ENCODE measurements at places on chromosomes 12 and 14.

GRCh38 chr12:89856431-89856830 lies 147.8 kb upstream of the ATP2B1 start:
- DNase-seq: peak; percentile 42

DNA sequence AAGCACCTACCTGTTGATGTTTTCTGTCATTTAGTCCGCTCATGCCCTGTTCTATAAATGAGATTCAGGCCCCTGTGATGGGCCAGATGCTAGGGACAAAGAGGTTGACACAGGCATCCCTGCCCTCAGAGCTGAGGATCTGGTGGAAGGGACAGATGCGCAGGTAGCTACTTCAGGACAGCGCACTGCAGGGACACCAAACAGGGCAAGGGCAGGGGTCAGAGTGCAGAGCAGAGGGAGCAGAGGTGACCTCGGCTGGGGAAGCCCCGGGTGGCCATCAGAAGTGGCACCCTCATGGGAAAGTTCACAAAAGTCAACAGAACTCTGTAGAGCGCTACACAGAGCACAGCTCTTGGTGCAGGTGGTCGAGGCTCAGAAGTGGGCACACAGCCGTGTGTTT lies 5.6 kb upstream of the PNMA1 start:
- DNase-seq: no peak

DNA sequence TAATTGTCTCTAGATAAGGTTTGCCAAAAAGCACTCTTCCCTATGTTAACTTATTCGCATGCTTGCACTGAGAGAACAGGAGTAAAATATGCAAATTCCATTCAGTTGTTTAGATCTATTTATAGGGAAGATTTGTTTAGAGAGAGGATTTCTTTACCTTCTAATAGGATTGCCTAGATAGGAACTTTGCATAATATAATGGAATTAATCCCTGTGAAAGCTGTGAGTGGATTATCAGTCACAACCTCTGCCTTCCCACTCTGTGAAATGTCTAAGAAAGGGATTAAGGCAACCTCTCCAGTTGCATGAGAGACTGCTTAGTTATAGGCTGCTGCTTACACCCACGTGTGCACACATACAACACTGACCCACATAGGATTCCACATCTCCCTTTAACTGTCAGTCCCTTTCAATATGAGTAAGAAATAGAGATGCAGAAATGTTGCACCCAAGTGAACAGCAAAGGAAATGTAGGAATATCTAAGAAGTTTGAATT lies 83.2 kb downstream of the ALG10B start:
- no peak for DNase-seq

GRCh38 chr14:75298187-75298965 lies 19.7 kb downstream of the FOS start:
- DNase-seq: no peak

DNA sequence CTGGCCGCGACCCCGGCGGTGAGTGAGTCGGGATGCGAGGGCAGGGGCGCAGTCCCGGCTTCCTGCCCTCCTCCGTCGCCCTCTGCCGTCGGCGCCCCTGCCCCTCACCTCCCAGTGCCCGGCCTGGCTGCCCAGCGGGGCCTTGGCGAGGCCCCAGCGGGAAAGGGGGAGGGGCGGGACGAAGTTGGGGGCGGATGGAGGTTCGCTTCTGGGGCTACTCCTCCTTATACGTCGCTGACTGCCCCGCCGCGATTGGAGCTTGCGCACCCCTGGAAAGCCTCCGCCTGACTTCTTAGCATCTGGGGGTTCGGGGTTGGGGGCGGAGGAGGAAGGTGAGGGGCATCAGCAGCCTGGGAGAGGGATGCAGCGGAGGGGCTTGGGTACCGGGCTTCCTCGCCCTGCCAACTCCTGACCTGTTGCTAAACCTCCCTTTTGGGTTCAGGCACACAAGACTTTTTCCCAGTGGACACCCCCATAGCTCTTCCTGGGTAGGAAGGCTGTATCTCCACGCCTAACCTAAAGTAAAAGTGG lies 406 bp downstream of the TMEM263 start:
- DNase-seq: peak; percentile 64

- DNase-seq: no peak
Measured at GRCh38 chr12:124633365-124634362, 66.3 kb upstream of the NCOR2 start.

DNA sequence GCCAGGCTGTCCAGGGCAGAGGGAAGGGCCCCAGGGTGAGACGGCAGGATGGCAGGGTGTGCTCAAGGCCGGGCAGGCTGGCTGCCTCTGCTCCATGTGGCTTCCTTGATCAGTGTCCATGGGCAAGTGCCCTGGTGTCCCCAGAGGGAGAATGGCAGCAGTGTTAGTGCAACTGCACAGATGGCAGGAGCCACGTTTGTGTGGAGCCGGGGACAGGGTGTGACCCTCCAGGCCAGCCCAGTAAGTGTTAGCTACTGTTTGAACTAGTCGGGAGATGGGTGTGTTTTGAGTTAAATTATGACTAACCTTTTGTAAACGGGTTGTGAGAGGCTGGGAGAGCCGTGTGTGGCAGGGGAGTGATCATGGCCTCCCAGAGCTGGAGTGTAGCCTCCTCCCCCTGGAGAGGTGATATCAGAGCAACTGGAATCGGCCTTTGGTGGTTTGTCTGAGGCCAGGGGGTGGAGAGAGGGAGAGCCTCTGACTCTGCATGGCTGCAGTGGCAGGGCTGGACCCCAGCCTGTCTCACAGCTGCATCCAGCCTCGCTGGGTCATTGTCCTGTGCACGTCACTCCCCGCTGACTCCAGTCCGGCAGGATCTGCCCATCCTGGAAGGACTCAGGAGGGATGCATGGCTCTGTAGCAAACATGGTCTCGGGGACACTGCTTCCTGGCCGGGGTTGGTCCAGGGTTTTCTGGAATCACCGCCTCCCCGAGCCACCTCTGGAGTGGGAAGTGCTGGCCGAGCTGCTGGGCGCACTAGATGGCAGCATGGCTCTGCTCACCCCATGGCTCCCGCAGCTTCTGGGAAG lies 27.8 kb downstream of the AACS start:
- no peak for DNase-seq

DNA sequence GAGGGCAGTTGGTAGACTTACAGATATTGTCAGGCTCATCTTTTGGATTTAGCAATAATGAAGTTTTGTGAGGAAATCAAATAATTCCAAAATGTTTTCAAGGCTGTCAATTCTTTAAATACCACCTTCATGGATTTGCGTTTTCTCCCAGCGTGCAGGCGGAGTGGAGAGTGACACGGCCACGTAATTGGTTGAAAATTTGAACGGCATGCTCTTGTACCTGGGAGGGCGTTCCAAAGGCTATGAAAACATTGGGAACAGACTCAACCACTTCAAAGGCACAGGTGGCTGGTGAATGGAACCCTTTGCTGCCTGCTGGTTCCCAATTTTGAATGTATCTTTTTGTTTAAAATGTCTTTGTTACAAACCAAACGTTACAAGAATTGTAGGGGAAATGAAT lies 12.4 kb downstream of the SMIM41 start:
- DNase-seq: no peak

DNA sequence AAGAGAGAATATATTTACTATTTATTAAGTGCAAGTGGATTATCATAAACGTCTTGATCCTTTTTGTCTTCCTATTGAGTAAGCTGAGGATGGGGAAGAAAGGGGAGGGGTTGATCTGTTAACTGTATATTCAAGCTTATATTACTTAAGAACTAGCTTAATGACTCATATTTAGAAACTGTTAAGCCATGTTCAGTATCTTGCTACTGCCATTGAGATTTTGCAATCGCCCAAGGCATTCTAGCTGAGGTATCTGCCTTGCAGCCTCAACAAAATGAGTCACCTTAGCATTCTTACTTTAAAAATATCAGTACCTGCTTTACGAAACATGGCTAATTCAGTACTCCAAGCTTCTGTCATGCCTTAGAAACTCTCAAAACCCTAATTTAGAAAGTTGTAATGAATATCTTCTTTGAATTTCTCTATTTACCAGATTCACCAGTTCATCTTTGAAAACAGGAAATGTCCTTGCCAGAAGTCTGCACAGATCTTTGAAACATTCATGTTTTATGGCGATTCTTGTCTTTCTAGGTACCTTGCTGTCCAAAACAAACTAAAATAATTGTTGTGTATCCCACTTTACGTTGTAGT lies 76.1 kb downstream of the ALG10B start:
- DNase-seq: no peak

DNA sequence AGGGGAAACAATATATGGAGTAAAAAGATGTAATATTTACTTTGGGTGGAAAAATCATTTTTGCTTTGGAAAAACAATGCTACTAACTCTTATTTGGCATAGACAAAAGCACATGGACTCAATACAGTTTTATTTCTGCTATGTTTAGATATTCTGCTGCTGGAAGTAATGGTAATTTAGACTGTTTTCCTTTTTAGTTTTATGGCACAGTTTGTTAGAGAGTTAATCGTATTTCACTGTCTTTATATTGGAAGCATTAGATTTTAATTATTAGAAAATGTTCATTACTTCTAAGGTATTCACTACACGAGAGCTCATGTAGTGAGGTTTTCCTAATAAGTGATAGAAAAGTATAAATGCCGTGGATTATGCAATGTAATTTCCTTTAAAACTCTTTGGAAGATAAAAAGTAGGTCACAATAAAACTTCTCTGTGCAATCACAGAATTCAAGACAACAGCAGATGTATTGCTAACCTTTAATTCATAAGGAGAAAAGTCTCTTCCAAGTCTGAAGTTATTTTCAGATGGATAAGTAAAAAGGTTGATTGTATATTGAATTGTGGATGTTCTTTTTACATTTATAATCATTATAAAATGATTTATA lies 851.8 kb downstream of the TMTC2 start:
- DNase-seq: no peak

GRCh38 chr12:107554941-107555340 lies 130.7 kb upstream of the PWP1 start:
- no peak for DNase-seq

- DNase-seq: no peak
Measured at GRCh38 chr12:59040043-59040442, 119.7 kb upstream of the LRIG3 start.

DNA sequence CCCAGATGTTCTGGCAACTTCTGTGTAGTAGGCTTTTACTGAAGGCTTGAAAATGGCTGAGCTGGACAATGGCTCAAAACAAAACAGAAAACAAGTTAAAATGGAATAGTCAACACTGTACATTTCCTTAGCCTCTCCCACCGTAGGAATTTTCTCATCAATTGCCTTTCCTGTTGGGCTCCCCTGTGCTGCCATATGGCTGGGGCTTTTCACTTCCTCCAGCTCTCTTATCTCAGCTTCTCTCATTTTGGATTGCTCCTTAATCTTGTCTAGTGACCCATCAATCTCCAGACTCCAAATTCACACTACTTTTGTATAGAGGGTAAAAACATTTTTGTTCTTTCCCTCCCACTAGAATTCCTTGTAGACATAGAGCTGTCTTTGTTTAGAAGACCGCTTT lies 50.4 kb upstream of the RPH3A start:
- DNase-seq: no peak

DNA sequence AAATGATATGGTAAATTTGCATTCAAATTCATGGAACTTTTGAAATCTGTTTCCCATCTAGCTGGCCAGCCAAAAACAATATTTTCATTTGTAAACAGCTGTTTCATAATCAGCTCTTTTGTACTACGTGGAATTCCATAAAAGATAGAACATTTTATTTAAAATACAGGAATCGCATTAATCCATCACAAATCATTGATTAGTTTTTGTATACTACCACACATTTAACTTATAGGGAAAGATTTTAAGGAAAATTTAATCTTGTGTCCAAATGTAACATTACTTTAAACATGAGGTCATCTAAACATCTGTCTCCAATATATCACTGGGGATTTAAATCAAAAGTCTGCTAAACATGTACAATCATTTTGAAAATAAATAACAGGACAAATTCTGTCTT lies 33.5 kb downstream of the SLC25A21 start:
- DNase-seq: no peak

DNA sequence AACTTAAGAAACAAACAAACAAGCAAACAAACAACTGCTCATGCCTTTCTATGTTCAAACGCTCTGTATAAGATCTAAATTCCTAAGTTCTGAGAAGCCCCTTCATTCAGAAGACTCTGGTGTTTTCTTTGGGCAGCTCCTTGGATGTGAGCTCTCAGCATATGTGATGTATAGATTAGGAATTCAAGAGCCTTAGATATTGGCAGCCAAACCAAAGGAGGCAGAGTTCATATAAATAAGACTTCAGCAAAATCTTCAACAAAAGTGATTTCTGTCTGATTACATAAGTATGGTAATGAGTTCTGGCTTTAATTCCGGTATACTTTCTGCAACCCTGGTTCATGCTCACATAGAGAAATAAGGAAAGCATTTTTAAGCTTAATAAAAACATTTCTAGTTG lies 145.6 kb downstream of the DYRK2 start:
- no peak for DNase-seq

DNA sequence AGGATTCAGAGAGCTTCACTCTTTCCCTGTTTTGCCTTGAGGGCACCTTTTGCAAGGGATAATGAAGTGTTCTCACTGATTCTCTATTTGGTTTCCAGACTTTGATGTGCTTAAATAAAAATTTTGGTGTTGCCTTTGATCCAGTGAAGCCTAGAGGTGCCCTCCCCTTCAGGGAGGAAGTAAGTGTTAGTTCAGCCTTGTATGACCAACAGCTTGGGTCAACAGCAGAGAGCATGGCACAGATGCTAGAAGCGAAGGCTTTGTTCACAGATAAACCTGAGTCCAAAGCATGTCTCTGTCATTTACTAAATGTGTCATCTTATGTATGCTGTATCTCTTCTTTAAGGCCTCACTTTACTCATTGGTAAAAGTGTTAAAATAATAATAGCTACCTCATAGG lies 52.8 kb upstream of the STXBP6 start:
- no peak for DNase-seq

DNA sequence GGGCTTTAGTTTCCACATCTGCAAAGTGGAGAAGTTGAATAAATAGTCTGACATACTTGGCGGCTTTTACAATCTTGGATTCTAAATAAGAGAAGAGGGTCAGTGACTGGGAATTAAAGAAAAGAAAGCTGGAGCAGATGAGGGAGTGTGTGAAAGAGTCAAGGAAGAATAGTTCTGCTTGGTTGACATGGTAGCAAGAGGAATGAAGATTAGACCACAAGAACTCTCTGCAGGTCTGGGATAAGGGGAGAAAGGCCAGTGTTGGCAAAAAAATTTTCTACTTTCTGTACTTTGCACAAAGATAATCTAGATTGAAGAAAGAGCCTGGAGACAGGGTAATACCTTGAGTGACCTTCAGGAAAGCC lies 5.9 kb downstream of the ITGB7 start:
- DNase-seq: no peak

DNA sequence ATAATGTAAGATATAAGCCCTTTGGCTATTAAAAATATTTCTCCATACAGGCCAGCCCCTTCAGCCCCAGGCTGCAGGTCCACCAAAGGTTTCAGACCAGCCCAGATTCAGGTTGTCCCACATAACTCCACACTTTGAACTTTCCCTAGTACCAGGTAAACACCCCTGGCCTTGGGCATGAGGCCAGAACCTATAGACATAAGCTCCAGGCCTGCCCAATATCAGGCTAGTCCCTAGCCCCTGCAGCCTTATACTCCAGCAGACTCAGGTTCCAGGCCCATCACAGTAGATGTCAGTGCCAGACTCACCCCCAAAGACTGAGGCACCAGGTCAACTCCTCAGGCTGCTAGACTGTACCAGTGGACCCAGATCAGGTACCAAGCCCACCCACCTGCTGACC lies 178.5 kb upstream of the DAAM1 start:
- DNase-seq: no peak

- DNase-seq: no peak
Measured at GRCh38 chr12:69509308-69509736, 39.1 kb downstream of the FRS2 start.

GRCh38 chr12:71626768-71627167 lies 36.9 kb downstream of the ZFC3H1 start:
- no peak for DNase-seq

- DNase-seq: peak; percentile 50
Measured at GRCh38 chr12:55931780-55932550, 1.0 kb downstream of the DGKA start.

GRCh38 chr12:114670291-114670980 lies 13.5 kb downstream of the TBX3 start:
- DNase-seq: no peak

All from germinal center (tissue), 1 donor.